ENCODE measurements at places on chromosomes 5 and 9.

DNA sequence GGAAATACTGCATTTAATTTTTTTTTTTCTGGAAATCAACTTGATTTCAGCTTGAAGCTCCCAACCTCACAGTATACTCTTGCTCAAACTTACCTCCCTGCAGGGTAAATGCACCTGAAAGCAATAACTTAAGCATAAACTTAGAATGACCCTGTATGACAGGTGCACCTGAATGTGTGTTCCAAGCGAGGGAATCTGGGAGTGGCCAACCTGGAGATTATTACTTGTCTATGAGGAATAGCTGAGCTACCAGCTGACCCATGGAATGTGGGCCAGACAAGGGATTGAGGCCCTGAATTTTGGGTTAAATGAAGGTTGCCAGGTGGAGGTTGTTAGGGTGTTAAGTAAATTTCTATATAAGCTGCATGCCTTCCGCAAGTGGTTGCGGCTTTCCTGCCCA, 140.6 kb downstream of the OSTF1 start:
- DNase-seq = no peak

DNA sequence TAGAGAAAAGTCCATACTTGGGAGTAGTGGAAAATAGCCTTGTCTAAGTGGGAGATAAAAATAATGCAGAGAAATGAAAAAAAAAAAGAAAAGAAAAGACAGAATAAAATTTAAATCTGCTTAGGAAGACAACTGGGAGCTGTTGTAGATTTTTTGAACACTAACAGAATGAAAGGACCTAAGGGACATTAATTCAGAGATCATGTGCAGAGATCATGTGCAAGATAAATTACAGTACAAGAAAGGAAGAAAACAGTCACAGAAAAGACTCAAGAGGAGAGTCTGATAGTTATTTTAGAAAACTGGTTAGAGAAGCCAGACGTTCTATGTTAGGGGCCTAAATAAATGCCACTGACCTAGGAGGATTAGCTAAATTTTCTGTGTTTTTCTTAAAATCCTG, 1226.8 kb upstream of the NUDT12 start:
- DNase-seq = no peak

DNA sequence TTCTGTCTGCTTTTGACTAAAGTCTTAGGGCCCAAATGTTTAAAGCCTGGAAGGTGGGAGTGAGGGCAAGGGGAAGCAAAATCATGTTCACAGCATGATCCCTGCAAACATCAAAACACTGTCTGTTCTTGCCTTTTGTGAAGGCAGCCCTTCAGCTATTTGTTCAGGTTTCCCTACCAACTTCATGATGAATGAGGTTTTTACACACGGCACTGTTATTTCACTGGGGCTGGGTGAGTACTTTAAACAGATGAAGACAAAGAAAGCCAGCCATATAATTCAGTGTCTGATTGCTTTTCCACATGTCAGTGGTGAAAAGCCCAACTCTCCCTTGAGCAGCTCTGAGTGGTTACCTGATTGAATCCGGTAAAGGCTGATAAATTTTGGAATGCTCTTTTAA, 224.7 kb upstream of the GRAMD2B start:
- DNase-seq = peak; percentile 37

DNA sequence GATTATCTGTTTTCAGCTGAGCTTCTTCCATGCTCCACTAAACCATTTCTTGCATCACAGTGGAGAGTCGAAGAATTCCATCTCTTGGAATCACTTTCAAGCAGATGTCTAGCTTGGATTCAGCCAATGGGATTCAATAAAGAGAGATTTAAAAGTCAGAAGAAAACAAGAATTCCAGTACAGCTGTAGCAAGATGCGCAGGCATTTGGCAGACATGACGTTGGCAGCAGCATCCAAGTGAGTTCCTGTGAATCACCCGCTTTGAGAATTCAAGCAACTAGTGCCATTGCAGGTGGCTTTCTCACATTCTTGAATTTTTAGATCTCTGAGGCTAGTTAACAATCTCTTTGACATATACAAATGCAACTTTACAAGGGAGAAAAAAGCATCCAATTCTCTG, 467.0 kb downstream of the CDH10 start:
- DNase-seq = no peak

DNA sequence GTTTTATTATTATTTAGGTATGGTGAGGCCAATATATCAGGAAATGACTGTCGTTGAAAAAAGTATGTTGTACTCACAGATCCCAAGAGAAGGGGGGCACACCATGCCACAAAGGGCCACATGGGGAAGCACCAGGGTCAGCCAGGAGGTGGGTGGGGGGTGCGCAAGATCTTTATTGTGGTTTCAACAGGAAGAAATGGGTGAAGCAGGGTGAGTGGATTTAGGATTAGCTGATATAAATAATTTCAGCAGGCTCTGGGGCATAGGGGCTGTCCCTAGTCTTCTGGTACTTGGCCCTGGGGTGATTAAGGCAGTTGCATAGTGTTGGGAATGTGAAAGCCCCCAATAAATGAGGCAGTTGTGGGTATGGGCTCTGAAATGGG, 8.6 kb downstream of the PDCD1LG2 start:
- DNase-seq = no peak

DNA sequence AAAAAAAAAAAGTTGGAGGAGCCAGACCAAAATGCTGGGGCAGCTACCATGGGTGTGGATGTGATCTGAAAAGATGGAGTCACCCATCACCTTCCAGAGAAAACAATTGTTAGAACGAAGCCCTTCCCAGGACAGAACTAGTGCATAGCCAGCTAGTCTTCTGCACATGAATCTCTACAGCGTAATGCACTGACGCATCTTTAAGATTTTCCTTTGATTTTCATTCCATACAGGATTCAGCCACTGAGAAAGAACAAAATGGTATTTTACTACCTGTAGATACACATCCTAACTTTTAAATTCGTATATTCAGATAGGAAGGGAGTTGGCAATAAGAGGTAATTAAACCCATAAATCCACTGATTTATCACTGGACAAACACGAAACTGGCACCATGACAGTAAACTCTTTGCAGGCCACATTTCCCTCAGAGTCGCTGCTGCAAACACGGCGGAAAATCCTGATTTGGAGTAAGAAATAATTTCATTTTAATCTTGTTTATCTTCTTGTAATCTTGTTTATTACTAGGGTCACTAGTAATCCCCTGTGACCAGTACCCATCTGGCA, 206.6 kb downstream of the SPOCK1 start:
- no peak for DNase-seq

GRCh38 chr5:93589152-93589828, 6.3 kb downstream of the NR2F1 start:
- no peak for DNase-seq

- no peak for DNase-seq
Measured at GRCh38 chr5:124825983-124826337, 79.5 kb upstream of the ZNF608 start.

- no peak for DNase-seq
Measured at GRCh38 chr9:133955821-133956411, 36.2 kb downstream of the VAV2 start.

DNA sequence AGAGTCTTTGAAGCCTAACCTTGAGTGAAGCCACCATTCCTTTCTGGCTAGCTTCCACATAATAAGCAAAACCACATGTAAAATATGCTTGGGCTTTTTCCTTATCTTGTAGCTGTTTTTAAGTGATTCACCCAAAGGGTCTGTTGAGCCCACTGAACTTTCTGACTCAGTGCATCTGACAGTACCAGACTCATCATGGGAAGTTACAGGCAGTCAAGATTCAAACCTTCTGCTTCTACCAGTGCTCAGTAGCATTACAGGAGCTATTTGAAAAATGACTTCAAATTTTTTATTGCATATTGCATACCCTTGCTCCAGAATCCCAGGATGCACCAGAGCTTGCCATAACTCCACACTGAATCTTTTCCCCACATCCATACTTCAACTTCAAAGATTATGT, 87.5 kb upstream of the PTPRD start:
- DNase-seq = no peak

DNA sequence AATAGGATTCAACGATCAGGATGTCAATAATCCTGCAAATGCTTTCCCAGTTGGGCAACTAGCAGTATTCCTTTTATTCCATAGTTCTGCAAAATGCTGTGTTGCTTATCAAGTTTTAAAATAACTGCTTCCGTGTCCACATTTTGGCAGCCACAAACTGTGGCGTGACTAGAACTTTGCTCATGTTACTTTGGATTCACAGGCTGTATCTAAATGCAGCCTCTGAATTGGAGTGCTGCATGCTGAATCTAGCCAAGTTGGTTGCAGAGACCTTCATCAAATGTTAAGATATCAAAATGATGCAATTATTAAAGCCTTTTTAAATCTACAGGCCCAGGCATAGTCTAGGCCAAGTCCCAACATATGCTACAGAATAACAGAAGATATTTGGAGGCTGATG, 249.2 kb downstream of the NR2F1-AS1 start:
- DNase-seq = no peak

DNA sequence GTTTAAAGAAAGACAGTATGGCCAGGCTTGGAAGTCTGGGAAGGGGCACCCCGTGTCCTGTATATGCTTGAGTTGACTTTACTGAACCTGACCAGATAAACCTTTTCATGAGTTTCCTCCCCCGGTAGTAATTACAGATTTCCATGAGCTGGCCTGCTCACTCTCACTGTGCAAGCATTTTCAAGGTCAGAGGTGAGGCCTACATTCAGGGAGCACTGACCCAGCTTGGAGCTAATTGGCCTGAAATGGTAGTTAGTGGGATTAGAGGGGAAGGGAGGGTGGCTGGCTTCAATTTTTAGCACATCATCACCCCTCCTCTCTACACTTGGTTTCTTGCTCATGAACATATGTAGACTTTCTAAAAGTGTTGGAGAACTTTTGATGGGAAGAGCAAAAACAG, 99.2 kb downstream of the PSAT1 start:
- DNase-seq = no peak

GRCh38 chr9:133327834-133328484, 8.0 kb downstream of the SURF6 start:
- DNase-seq = no peak

GRCh38 chr5:93327605-93328004, 253.4 kb downstream of the NR2F1-AS1 start:
- no peak for DNase-seq

- no peak for DNase-seq
Measured at GRCh38 chr9:86181379-86182315, 77.8 kb downstream of the C9orf153 start.
